ENCODE measurements at places on chromosomes 6 and 20.

GRCh38 chr6:43981363-43981990 lies 145.8 kb downstream of the MRPL14 start:
- no peak for DNase-seq

DNA sequence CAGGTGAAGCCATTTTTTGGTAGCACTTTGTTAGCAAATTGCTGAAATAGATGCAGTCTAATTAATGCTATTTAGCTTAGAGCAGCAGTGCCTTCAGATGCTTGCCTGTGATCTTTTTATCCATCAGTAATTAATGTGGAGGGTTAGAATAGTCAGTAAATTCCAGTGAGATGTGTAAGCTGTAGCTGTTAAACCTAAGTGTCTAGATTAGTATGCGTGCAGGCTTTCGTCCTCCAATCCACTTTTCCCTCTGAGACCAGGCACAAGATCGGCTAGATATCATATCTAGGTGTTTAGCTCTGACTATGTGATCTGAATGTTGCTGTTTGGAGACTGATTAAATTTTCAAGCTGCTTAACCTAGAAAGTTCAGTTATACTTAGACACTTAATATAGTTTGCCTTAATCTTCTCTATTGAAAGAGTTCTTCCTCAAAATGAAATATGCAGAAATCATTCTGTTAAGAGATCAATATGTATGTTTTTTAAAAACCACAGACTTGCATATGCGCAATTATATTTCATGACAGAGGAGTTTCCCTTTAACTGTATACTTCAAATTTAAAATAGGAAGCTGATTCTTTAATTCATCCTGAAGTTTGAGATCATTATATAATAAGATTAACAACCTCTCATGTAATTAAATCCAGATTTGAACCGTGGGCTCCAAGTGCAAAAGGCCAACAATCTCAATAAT lies 41.2 kb downstream of the XRN2 start:
- DNase-seq: no peak

- DNase-seq: no peak
Observed at GRCh38 chr20:17735206-17735804, 35.5 kb downstream of the BANF2 start.

DNA sequence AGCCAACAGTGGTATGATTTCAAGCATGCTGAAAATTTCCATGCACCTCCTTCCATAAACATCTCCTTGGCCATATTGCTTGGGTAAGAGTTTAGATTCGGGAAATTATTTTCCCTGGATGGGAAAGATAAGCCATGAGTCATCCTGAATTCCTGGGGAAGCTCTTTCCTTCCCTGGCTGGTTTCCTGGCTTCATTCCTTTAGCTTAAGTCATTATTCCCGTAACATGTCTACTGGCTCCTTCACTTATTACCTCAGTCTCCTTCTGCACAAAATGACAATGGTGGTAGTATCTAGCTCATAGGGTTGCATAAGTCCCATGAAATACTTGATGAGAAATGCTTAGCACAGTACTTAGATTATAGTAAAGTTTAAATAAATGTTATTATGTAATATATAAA lies 27.6 kb downstream of the TINAG start:
- DNase-seq: peak; percentile 93

DNA sequence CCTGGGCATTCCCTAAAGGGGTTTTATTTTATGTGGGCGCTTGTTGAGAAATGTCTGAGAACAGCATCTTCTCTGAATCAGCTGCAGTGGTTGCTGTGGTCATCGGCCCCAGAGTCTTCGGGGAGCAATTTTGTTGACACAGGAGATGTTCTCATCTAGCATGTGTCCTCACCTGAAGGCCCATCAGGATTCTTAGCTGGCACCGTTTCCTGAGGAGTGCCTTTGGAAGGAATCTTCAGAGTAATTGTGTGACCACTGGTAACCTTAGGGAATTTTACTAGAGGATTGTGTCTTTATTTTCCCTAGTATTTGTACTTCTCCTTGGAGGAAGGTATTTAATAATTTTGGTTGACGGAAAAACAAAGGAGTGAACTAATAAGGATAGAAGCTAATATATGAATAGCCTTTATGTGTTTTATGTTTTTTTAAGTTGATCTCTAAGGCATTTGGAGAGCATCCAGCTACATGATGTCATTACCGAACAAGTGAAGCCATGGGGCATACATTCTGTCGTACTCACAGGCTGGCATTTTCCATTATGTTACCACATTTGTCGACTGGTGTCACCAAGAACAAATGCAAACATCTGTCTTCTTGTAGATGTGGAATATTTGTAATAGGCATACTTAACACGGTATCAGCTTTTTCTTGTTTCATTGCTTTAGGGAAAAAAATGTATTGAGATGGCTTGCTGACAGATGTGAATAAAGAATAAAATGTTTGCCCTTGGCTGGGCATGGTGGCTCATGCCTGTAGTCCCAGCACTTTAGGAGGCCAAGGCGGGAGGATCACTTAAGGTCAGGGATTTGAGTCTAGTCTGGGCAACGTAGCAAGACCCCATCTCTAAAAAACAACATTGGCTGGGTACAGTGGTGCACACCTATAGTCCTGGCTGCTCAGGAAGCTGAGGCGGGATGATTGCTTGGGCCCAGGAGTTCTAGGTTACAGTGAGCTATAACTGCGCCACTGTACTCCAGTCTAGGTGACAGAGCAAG lies 41.9 kb downstream of the TULP4 start:
- no peak for DNase-seq

DNA sequence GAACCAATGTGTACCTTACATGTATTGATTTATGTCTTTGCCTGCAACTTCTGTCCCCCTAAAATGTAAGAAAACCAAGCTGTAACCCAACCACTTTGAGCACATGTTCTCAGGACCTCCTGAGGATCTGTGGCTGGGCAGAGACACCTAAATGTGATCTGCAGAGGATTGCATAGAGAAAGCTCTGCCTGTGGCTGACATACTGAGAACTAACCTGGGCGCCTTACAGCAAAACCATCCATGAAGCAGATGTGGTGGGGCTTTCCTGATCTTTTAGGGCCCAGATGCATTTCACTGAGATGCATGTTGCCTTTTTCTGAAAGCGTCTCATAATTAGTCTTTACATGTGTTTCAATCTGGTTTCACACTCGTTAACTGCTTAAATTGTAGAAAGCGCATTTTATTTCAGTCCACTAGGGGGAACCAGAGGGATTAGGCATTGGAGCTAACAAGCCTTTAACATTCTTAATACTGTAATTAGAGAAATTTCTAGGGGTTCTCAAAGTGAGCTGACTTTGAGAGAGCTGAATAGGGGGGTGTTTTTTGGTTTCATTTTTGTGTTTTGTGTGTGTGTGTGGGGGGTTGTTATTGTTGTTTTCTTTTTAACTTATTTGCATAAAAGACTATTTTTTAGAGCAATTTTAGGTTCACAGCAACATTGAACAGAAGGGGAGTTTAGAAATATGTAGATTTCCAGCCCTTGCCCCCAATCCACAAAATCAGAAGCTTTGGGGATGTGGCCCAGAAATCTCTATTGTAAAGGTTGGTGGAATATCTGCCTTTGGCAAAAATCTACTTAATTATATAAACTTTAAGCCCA lies 50.9 kb upstream of the FAM184A start:
- no peak for DNase-seq

- no peak for DNase-seq
Observed at GRCh38 chr6:40075056-40075590, 140.9 kb upstream of the MOCS1 start.

- DNase-seq: peak; percentile 47
Observed at GRCh38 chr6:80022803-80023202, 18.4 kb downstream of the TTK start.
